ENCODE measurements at places on chromosomes 12 and 14.
A peak's percentile ranks its signal among the peaks of the same experiment; 100 is the strongest.

- no peak for DNase-seq
These were observed 149.7 kb upstream of the ARHGAP5 start for GRCh38 chr14:31927348-31927832.

- no peak for DNase-seq
These were observed 164.9 kb downstream of the TTC7B start for GRCh38 chr14:90651271-90651804.

- peak; percentile 14 for DNase-seq
These were observed 141.3 kb upstream of the PLEKHG7 start for GRCh38 chr12:92561543-92561899.

DNA sequence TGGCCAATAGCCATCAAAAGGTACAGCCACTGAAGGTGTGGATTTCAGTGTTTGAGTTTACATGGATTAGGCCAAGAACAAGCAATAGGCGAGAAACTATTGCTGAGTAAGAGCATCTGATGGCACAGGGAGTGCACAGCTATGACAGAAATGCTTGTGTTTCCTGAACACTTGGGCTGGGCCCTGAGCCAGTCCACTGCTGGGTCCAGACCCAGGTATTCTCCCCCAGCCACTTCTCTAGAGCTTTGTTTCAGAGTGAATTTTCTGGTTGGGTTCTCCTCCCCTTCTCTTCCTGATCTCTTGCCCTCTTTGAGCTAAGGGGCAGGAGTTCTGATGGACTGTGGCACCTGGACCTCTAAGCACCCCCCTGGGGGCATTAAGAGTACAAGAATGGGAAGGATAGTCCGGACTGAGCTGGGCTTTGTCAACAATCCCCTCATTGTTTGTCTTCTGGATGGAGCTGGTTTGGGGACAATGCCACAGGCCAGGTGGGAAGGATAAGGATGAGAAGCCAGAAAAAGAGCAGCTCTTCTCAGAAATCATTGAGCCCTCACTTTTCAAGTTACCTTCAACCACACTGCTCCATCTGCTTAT, 8.3 kb downstream of the HOXC5 start:
- DNase-seq = no peak

- peak; percentile 86 for DNase-seq
These were observed 132.3 kb downstream of the SNAPC1 start for GRCh38 chr14:61894452-61895077.

GRCh38 chr12:88156075-88156654, 14.1 kb downstream of the TMTC3 start:
- no peak for DNase-seq

GRCh38 chr14:49367696-49368095, 218.5 kb downstream of the RPS29 start:
- DNase-seq = no peak
